Ovary (tissue), 10 donors: ENCODE measurements at places on chromosomes 3 and 15. TPM values are rescaled to one million over a fixed set of nuclear protein-coding genes. Genes with fewer than 3 reads are reported as not detected.

Gene ECE2
- not detected for polyA plus RNA-seq

Gene ISLR2
- 0.27 TPM for polyA plus RNA-seq

Gene AHSG
- polyA plus RNA-seq: not detected

DNA sequence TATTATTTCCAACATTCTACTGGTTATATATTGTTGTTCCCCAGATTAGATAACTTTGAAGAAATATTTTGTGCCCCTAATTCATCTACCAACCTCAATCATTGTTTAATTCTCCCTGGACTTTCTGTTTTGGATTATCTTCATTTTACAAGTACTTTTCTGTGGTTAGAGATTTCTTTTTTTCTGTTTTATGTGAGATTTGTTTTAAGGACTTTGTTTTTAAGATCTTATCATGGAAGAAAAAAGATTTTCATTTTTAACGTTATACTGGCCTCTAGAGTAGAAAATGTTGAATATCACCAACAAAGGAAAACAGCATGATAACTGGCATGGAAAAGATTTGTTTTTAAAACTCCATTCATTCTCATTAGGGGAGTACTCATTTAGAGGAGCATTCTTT, 210.9 kb upstream of the KCNMB2 start:
- no peak for DNase-seq

DNA sequence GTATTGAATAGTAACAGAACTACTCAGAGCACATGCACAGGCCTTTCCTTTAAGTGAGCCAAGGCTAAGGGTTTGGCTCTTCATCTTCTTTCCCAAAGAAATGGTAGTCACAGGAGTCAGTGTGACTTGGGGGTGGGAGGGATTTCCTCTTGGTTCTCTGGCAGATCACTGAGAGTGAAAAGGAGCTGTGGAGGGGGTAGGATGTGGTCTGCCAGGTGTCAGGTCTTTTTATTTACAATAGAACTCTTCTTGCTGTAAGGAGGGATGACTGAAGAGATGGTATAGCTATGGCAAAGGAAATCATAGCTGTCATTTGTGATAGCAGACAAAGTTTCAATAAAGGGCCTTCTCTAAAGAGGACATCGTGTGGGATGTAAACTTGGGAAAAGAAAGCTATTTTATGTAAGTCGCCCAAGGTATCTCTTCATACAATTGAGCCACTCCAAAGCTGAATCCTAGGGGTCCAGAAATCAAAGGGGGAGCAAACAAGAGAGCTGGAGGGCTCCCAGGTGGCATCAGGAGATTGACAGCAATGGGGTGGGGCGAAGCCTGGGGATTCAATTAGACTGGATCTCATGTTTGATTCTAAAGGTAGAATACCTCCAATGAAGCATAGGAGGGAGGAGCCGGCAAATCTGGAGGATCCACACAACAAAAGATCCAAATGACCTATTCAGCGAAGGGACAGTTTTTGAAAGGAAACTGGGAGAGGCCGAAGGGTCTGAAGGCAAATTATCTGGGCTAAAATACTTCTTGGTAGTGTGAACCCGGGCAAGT, 20.0 kb upstream of the CHD2 start:
- DNase-seq: no peak

GRCh38 chr3:48684054-48684349, 1.7 kb downstream of the NCKIPSD start:
- no peak for DNase-seq

DNA sequence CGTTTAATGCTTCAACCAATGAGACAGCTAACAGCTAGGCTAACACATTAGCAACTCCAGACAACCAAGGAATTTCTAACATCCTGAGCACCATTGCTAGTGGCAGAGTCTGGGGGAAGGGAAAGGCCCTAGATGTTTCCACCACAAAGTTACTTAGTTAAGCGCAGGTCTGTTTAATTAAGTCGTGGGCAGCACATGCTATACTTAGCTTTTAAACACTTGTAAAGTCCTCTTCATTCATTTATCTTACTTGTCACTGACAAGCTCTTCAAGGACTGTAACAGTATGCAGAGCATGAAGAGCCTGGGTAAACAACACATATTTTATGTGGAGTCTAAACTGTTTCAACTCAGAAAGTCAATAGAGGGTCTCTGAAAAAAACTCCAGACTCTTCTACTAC, 221.1 kb upstream of the WNT5A start:
- no peak for DNase-seq

GRCh38 chr15:75666823-75667501, 19.2 kb downstream of the SNX33 start:
- DNase-seq: peak; percentile 49

- peak; percentile 83 for DNase-seq
Observed at GRCh38 chr15:90956274-90957030, 1.8 kb downstream of the RCCD1 start.
